ENCODE measurements at places on chromosomes 6 and 20. TPM values are rescaled to one million over a fixed set of nuclear protein-coding genes. Genes with fewer than 3 reads are reported as not detected.

The TNXB gene
- 73.3 TPM for total RNA-seq

The ECT2L gene
- 1.1 TPM for total RNA-seq

The PTCHD4 gene
- 0.92 TPM for total RNA-seq

The KCNQ2 gene
- 1.8 TPM for total RNA-seq

The ARG1 gene
- total RNA-seq: 0.35 TPM

The CDKAL1 gene
- 11.6 TPM for total RNA-seq

The FIG4 gene
- total RNA-seq: 8.4 TPM

The SLC22A23 gene
- total RNA-seq: 5.6 TPM

The BANF2 gene
- total RNA-seq: not detected

The GCNT2 gene
- 51.9 TPM for total RNA-seq

The CALHM6 gene
- 2.9 TPM for total RNA-seq

The KCNK16 gene
- total RNA-seq: not detected

The CGA gene
- 0.49 TPM for total RNA-seq

The CLIC5 gene
- 312 TPM for total RNA-seq

The GSTA1 gene
- total RNA-seq: not detected

The PRND gene
- total RNA-seq: not detected

The SPTLC3 gene
- 6.9 TPM for total RNA-seq

The ATP6V1G2 gene
- total RNA-seq: 2.2 TPM

The DPPA5 gene
- not detected for total RNA-seq

The RSPO3 gene
- 0.92 TPM for total RNA-seq

The NQO2 gene
- total RNA-seq: 57.5 TPM

The CST2 gene
- total RNA-seq: not detected

The SFT2D1 gene
- 21.9 TPM for total RNA-seq

The C20orf96 gene
- total RNA-seq: 5.4 TPM

The BPIFA1 gene
- total RNA-seq: not detected

The THBS2 gene
- total RNA-seq: 10.6 TPM

The FUT9 gene
- total RNA-seq: not detected

The HM13 gene
- 46.7 TPM for total RNA-seq

The HS3ST5 gene
- not detected for total RNA-seq

The C20orf141 gene
- total RNA-seq: not detected

The SLC32A1 gene
- not detected for total RNA-seq

The ETV7 gene
- 0.38 TPM for total RNA-seq

The SLC24A3 gene
- 1.4 TPM for total RNA-seq

The FAM217A gene
- not detected for total RNA-seq

The MAP7 gene
- total RNA-seq: 3.2 TPM

The UBE3D gene
- total RNA-seq: 2.3 TPM

The HTR1E gene
- not detected for total RNA-seq

The SAPCD1 gene
- 0.57 TPM for total RNA-seq

The IER3 gene
- total RNA-seq: 19.2 TPM

The COL9A1 gene
- 0.14 TPM for total RNA-seq

The PIGT gene
- total RNA-seq: 114 TPM

The HFE gene
- 5.3 TPM for total RNA-seq

The TUBB2B gene
- total RNA-seq: 0.97 TPM

The FBXO30 gene
- total RNA-seq: 13.1 TPM

The MPIG6B gene
- 0.70 TPM for total RNA-seq

The CAGE1 gene
- 0.11 TPM for total RNA-seq

The LY86 gene
- total RNA-seq: 1.1 TPM

The MEI4 gene
- 0.65 TPM for total RNA-seq

The HSPA1L gene
- 1.6 TPM for total RNA-seq

The KCNG1 gene
- total RNA-seq: 0.32 TPM

The MAFB gene
- total RNA-seq: 17.7 TPM

The DSP gene
- 305 TPM for total RNA-seq

The EYS gene
- total RNA-seq: not detected

The PRDM13 gene
- not detected for total RNA-seq

The CD83 gene
- total RNA-seq: 1.3 TPM

The NXT1 gene
- total RNA-seq: 6.5 TPM

The PSMG4 gene
- total RNA-seq: 9.1 TPM

The PHACTR3 gene
- 9.9 TPM for total RNA-seq

The C6orf58 gene
- not detected for total RNA-seq
